HuH-7 (cell line): ENCODE measurements at places on chromosomes 7 and 10.

- DNase-seq, result no peak
Observed at GRCh38 chr7:96638669-96639068, 71.0 kb downstream of the SEM1 start.

- DNase-seq, result no peak
Observed at GRCh38 chr7:134474828-134475227, 15.9 kb upstream of the AKR1B1 start.

GRCh38 chr7:98287486-98287959 lies 6.0 kb downstream of the BRI3 start:
- no peak for DNase-seq

DNA sequence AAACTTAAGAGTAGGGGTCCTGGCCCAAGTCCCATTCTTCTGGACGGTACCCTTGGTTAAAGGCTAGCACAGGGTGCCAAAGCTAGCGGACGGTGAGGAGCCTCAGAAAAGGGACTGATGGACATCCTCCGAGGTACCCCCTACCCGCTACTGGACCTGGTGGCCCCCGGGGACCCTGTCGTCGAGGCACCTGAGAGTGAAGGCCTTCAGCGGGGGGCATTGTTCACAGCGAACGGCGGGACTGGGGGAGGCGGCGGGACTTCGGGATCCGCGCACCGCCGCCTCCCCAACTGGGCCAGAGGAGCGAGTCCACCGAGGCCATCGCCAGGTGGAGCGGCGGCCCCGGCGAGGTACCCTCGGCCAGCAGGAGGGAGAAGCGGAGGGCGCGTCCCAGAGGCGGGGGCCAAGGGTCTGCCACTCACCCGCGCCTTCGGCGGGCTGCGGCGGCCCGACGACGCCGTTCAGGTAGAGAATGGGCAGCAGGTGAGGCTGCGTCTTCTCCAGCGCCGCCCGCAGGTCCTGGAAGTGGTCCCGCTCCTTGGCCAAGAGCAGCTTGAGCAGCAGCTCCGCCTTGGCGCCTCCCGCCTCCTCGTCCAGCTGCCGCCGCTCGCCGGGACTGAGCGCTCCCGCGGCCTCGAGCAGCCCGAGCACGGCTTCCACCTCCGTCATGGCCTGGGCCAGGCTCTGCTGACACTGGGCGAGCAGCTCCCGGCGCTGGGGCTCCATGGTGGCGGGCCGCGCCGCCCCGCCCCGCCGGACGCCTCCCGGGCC lies 575 bp downstream of the DLG5 start:
- DNase-seq, result no peak

DNA sequence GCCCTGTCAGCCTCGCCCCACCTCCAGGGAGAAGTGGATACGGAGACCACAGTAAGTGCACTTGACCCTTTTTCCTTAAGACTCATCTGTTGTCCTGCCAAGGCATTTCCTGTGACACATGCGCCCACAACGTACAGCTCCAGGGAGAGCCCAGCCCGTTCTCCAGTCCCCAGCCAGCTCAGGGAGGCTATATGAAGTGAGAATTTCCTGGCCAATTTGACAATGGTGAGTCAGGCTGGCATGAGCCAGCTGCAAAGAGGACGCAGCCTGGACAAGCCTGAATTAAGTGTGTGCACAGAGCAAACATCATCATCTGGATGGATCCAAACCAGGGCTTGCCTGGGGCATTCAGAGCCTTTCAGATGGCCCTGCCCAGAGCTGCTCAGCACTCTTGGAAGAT lies 244.8 kb downstream of the KCNMA1 start:
- DNase-seq, result no peak
